ENCODE measurements at places on chromosomes 11 and 22.

DNA sequence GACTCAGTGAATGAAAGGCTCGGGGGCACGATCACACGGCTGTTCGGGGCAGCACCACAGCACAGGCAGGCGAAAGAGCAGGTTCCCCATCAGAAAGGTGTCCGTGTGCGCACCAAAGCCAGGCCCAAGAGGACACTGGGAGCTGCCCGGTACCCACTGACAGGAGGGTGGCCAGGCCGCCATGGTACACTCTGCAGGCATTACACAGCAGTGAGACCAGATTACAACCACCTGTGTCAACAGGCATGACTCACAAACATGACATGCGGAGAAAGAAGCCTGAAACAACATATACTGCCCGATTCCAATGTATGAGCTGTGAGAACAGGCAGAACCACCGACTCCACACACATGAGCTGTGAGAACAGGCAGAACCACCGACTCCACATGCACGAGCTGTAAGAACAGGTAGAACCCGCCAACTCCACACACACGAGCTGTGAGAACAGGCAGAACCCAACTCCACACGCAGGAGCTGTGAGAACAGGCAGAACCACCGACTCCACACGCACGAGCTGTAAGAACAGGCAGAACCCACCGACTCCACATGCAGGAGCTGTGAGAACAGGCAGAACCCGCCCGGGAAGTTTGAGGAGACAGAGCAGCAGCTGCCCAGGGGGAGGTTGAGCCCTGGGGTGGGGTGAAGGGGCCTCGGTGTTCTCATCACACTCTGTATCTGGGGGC lies 32.6 kb downstream of the KIAA0930 start:
- DNase-seq: peak; percentile 54

DNA sequence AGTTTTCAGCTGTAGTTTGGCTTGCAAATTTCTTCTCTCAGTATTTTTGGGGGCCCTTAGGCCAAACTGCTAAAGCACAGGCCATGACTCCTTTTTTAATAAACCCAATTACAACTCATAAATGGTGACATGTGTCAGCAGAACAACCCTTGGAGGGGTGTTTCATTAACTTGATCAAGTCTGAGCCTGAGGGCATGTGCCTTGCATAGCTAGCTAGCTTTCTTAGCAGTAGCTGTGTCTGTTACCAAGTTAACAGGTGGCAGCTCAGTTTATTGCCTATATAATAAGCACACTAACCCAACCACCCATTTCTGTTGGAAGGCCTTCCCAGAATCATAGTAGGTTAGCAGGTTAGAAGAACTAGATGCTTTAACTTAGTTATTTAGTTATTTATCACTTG lies 950.3 kb upstream of the CCDC90B start:
- no peak for DNase-seq

DNA sequence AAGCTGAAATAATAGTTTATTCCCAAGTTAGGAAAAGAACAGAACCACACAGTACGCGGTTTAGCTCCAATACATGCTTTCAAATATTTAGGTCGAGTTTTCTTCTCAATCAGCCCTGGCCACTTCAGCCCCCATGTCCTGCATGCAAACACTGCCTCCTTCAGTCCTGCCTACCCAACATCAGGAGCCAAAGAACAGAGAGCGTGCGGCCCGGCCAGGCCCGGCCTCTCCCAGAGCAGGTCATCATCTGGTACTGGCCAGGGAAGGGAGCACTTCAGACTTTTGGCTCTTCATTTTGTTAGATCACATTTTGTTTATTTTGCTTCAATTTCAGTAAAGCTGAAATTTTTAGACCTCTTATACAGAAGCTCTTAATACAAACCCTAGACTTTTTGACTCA lies 6.7 kb downstream of the BRD1 start:
- DNase-seq: no peak

- DNase-seq: no peak
Observed at GRCh38 chr11:45904309-45904915, 2.7 kb downstream of the FREY1 start.

DNA sequence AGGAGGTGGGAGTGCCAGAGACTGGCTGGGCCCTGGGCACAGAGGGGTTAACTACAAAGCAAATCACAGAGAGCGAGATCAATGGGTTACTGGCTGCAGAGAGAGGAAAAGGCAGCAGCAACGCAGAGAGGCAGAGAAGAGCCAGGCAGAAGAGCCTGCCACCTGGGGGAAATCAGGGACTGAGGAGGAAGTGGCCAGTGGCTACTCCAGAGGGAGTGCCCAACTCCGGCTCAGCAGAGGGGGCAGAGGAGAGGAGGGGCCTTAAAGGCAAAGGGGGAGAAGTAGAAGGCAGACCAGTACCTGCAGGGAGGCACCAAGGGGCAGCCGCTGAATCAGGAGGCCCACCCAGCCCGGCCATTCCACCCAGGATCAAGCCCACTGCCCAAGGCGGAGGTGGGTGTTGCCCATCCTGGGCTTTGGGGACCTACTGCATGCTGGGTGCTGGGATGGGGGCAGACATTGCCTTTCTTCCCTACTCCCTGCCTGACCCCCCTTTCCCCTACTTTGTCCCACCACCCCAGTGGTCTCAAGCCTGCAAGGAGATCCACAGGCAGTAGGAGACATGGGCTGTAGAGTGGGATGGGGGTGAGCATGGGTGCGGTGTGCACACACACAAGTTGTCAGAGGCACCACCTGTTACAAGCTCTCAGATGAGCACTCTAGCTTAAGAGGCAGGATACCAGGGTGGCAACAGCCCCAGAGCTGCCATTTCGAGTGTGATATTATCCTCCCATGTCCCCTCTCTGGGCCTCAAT lies 926 bp upstream of the GALR3 start:
- DNase-seq: no peak

- no peak for DNase-seq
Observed at GRCh38 chr11:36069576-36070212, 125.8 kb downstream of the LDLRAD3 start.

- no peak for DNase-seq
Observed at GRCh38 chr11:58919980-58920379, 19.3 kb upstream of the GLYATL1 start.

DNA sequence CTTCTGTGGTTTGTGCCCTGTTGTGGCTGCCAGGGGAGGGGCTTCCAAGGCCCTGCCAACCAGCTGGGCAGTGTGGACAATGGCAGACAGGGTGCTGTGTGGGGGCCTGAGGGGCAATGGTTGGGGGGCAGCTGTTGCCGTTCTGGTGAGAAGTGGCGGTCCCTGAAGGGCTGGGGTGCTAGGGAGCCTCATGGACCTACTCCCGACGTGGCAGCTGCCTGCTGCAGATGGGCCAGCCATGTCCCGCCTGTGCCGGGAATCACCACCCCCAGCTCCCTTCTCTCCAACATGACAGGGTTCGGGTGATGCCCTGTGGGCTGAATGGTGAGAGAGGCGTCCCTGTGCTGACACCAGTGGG lies 74.2 kb downstream of the KCNQ1 start:
- DNase-seq: no peak

DNA sequence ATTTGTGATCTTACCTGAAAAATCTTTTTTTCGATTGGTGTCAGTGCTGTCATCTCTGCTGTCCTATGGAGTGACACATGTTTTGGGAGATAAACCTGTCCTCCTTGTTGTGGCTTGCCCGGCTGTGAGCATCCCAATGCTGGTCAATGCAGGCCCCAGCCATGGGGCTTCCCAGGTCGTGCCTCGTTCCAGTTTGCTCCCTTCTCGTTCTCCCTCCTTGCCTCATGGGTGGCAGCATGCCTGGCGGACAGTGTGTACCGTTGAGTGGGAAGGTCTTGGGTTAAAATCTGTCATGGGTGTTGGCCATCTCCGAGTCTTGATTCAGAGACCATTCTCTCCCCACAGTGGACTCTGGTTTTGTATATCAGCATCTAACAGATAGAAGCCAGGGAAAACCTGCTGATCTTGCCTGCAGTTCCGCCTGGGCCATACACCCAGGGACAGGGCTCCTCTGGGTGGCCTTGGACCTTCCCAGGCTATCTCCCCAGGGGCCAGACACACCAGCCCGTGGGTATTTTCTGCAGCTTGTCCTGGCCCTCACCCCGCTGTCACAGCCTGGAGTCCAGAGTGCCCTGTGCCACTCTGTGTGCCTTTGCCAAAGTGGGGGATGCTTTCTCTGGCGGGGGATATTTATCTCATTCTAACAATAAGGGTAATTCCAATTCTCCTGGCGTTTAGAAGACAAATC lies 208.1 kb downstream of the TBC1D22A start:
- DNase-seq: no peak

GRCh38 chr11:64268893-64269539 lies 15.4 kb downstream of the BAD start:
- DNase-seq: peak; percentile 73

DNA sequence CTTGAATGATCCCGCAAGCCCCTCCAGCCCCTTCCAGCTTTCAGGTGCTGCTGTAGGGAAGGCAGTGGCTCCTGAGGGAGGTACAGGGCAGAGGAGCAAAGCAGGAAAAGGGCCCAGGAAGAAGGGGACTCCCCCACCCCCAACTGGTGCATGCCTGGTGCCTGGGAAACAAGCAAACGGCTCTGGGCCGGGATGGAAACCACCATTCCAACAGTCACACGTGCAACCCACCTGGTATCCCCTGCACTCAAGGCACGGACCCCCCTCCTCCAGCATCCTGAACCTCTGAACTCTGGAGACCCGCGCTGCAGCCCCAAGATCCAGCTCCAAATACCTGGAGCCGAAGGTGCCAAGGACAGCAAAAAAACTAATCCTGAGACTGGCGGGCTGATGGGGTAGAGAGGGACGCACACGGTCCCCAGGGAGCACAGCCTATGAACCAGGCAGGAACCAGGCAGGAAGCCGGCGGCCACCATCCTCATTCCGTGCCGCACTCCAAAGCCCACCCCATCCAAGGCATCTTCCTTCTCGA lies 537 bp downstream of the SCN4B start:
- no peak for DNase-seq

DNA sequence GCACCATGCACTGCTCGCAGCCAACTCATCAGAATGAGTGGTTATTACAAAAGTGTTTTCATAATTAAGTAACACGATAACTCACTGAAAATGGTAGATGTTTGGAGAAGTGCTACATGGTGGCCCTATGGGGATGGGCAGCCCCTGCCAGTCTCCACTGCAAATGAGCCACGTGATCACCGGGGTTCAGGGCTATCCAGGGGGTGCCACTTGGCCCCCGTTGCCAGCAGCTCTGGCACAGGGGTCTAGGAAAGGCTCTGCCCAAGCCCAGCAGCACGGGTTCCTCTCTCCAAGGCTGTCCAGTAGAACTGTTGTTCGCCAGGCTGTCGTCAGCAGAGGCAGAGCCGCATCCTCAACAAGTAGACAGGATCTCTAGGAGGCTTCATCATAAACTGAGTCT lies 382.1 kb upstream of the B3GAT1 start:
- DNase-seq: no peak

- no peak for DNase-seq
Observed at GRCh38 chr11:118690553-118691304, 11.3 kb upstream of the TREH start.

- peak; percentile 90 for DNase-seq
Observed at GRCh38 chr11:65856689-65857499, 1.1 kb downstream of the CFL1 start.

DNA sequence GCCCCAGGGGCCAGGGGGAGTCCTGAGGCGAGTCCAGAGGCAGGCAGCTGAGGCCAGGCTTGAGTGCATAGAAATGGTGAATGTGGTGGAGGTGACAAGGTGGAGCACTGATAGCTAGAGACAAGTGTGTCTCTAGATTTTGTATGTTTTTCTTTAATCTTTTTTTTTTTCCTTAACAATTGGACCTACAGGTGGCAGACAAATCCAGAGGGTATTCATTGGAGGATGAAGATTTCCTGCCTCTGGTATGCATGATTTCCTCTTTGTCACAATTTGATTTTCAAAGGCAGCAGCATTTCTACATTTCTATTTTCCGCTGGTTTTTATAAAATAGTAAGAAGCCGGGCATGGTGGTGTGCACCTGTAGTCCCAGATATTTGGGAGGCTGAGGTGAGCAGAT lies 47.7 kb upstream of the DKK3 start:
- no peak for DNase-seq

DNA sequence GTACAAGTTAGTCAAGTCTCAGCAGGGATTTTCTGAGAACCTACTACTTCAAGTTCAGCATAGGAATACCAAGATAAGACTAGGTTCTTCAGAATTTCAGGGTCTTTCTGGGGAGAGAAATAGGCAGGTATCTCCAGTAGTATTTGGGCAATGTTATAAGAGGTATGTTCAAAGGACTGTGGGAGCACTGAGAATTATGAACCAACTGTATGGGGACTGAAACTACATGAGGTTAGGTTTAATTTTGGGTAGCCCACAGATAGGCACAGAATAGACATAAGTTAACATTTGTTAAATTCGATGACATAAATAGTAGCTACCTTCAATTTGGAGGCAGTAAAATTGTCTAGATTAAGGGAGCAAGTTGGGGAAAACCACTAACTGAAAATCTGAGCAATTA lies 9.2 kb upstream of the GAB2 start:
- DNase-seq: no peak

GRCh38 chr11:58928107-58928499 lies 11.2 kb upstream of the GLYATL1 start:
- DNase-seq: no peak

DNA sequence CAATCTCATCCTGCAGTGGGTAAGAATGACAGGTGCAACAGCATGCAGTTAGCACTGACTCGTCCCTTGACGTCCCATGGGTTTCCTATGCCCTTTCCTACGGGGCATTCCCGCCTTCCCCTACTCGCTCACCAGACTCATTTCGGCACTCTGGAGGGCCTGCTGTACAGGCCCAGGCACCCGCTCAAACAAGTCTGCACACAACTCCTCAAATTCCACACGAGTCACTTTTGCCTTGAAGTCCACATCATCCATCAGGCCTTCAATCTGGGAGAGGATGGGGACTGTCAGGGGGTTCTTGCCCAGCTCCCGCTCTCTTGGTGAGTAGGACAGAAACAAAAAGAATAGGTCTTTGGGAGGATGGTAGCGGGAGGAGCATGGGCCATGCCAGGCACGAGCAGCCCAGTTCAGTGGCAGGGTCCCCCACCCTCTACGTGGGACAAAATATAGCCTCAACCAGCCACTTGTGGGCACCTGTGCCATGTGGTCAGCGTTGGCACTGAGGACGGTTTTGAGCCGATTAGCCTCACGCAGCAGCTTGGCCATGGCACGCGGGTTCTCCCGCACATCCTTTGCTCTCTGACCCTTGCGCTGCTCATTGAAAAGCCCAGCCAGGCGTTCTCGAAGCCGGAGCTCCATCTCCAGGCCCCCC lies 4.7 kb downstream of the HYOU1 start:
- no peak for DNase-seq

DNA sequence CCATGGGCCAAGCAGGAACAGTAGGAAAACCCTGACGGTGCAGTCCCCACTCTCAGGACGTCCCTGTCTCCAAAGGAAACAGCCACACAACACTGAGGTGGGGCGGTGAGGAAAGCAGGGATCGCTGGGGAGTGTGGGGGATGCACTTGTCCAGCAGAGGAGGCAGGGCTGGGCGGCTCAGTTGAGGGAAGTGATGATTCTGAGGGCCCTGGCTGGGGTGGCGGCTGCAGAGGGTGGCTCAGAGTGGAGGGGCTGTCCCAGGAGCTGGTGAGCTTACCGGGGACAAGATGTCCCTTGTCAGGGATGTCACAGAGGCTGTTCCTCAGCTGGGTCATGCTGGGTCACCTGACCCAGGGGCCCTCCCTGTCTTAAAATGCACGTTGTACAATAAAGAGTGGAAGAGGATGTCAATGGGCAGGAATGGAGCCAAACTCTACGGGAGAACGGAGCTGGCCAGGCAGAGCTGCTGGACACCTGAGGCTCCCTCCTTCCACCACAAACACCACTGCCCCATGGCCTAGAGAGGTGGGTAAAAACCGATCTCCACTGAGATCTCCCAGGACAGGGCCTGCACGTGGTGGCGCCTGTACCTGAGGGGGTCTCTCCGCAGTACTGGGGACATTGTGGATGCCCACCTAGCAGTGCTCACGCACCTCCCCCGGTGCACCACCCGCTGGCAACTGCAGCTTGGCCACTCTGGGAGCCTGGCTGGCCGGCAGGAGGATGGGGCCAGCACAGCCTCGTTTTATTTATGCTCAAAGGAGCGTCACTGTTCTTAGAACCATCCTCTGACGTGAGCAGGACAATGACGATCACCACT lies 9.7 kb upstream of the EFCAB6 start:
- no peak for DNase-seq

Data from adipocyte (in vitro differentiated cells).